ENCODE measurements at places on chromosomes 5 and 9.

GRCh38 chr9:87880683-87881082, 2.0 kb upstream of the SPATA31E1 start:
- no peak for DNase-seq

DNA sequence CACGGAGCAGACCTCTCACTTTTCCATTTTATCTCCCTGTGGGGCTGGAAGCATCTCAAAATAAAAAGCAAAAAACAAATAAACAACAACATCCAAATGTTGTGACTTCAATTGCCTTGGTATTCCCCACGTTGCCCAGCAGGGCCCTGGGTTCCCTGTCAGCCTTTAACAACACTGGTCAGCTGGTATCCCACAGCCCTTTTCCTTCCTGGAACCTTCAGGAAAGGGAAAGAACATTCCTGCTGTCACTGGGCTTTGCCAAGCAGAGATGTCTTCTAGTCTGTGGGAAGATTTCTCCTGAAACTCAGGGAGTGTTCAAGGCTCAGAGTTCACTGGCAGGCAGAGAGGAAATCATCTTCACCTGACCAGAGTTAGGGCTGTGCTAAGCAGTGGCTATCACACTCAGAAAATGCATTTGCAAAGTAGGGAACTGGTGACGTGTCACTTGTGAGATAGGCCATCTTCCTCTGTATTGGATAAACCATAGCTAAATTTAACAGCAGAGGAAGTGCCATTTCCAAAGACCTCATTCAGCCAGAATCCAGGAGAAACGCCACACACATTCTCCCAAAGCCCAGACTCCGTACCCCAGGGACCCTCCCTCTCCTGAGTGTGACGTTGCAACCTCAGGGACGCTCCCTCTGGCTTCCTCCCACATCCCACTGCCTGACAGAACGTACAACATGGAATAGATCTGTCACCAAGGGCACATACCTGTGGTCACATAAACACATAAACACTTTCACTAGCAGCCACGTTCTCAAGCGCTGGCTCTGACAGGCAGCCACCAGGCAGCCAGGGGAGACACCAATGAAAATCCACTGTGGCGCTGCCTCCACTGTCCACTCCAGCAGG, 274.0 kb upstream of the DAPK1 start:
- DNase-seq = no peak

GRCh38 chr5:75961818-75962217, 121.4 kb upstream of the SV2C start:
- no peak for DNase-seq

GRCh38 chr9:133632806-133633680, 3.1 kb upstream of the DBH start:
- DNase-seq = no peak

DNA sequence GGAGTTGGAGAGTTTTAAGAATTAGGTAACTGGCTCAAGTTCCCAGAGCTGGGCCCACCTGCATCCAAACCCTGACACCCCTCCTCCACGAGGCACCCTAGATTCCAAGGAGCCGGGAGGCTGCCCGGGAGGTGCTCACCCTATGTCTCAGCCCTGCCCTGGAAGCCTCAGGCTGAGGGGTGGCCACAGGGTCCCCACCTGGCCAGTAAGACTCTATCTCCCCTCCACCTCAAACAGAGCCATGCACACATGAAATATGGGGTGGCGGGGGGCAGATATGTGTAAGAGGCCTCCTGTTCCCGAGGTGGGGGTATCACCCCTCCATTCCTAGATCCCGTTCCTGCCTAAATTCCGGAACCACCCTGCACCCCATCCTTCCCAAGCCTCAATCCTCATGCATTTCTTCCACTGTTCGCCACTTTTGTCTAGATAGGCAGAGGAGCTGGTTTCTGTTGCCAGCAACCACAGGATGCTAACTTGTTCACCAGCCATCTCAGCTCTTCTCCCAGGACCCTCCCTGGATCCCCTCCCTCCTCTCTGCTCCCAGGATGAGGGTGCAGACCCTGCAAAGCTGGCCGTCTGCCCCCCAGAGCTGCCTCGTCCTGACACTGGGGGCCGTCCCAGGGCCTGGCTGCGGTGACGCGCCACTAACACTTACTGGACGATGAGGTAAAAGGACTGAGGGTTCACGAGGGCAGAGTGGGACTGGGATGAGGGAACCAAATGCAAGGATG, 44.1 kb downstream of the COL23A1 start:
- no peak for DNase-seq

DNA sequence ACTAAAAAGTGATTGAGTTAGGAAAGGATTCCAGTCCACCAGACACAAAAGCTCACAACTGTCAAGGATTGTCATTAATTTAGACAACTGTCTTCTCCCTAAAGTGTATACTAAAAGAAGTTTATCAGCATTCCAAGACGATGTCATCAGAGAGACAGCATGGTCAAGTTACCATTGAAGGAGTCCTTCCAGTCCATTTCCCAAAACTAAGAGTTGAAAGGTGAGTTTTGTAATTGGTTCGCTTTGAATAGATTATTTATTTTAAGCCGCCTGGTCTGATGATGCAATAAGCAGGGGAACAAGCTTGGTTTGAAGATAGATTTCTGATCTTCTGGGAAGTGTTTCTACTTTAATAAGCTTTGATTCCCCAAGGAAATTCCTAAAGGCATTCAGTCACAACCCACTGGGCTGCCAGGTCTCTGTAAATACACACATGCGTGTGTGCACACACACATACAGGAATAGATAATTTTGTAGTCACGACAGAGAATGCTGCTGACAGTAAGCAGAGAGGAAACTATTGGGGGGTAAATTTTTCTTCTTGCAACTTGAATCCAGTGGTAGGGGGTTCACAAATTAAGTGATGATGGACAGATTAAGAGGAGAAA, 234.8 kb downstream of the PIK3R1 start:
- no peak for DNase-seq

DNA sequence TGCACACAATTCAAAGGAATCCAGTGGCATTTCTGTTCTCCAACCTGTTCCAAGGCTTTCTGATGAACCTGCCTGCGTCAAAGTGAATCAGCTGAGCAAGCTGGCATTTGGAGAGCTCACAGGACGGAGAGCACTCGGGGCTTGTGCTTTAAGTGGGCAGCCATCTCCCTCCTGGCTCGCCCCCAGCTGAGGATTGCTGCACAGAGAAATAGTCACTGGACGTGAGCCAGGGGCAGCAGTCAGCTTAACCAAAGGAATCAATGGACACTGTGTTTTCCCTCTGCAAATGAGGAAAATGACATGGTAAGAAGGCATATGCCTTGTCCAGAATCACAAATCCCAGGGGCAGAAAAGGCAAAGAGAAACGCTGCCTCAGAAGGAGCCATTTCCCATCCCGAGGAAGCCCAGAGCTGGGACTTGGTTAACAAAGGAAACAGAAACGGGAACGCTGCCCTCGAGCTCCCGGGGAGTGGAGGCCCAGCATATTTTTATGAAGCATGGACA, 299.4 kb downstream of the ZSWIM6 start:
- DNase-seq = no peak

DNA sequence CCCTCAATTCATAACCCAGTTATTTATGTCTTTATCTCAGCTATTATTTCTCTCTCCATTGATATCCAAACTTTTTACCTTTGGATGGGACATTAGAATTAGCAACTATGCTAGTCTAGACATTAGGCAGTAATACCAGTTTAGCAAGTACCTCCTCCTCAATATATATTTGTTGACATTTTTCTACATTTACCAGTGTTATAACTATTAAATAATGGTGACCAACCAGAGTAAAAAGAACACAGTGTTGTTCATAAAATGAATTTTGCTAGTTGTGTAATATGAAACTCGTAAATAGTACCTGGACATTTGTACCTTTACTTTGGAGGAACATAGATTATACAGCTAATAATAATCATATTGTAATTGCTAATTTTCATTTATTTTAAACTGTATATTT, 554.6 kb upstream of the CDH6 start:
- no peak for DNase-seq

- DNase-seq = no peak
Measured at GRCh38 chr5:957748-958485, 50.7 kb upstream of the NKD2 start.

- DNase-seq = no peak
Measured at GRCh38 chr5:33719769-33720168, 172.0 kb downstream of the ADAMTS12 start.

- no peak for DNase-seq
Measured at GRCh38 chr5:122015471-122015870, 53.7 kb downstream of the SRFBP1 start.

DNA sequence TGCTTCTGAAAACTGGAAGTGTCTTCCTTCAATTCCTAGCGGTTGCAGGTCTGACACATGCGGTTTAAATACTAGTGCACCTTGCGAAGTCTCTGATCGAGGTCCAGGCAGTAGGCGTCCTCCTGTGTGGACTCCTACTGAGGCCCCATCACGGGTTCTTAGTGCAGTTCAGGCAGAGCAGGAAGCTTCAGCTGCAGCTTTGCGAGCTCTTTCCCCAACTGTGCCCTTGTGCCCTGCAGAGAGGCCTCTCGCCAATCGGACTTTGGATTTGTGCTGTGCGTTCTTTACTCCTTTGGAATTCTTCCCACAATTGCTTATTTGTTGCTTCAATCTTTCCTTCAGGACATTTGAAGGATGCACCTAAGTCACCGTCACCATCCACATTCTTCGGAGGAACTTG, 40.6 kb upstream of the FAM120AOS start:
- no peak for DNase-seq

DNA sequence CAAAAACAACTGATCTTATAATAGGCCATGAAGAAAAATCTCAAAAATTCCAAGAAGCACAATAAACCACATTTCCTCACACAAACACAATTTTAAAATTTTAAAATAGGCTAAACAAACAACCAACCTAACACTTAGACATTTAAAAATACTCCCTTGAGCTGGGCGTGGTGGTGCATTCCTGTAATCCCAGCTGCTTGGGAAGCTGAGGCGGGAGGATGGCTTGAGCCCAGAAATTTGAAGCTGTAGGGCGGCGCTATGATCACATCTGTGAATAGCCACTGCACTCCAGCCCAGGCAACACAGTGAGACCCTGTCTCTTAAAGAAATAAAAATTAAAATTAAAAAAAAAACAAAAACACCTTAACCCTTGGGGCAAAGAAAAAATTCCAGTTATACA, 36.9 kb upstream of the TESK1 start:
- DNase-seq = no peak

DNA sequence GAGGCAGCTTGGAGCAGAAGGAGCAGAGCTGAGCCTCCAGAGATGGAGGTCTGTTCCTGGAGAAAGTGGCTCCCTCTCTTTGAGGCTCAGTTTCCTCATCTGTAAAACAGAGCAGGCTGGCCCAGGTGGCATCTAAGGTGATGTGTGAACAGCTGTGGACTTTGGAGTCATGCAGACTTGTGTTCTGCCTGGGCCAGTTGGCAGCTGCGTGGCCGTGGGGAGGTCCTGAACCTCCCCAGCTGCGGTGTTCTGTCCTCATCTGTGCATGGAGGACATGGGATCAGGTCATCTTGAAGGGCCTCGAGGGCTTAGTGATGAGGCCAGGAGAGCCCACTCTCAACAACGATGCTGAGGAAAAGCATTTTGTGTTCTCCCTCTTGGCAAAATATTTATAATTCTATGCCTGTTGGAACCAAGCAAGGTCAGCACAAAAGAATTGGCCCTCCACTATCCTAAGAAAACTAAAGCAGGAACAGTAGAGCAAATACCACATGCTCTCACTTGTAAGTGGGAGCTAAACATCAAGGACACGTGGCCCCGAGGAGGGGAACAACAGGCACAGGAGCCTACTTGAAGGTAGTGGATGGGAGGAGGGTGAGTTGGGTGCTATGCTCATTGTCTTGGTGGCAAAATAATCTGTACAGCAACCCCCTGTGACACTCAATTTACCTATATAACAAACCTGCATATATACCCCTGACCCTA, 63.2 kb upstream of the COL15A1 start:
- no peak for DNase-seq

- DNase-seq = no peak
Measured at GRCh38 chr5:8333977-8334376, 465.0 kb downstream of the MTRR start.

- DNase-seq = no peak
Measured at GRCh38 chr9:21935631-21936030, 58.6 kb downstream of the CDKN2A start.

GRCh38 chr5:33166522-33166921, 274.2 kb upstream of the TARS1 start:
- no peak for DNase-seq

- DNase-seq = no peak
Measured at GRCh38 chr9:11933926-11934325, 759.3 kb upstream of the TYRP1 start.
